ENCODE measurements at places on chromosomes 1 and 21.

DNA sequence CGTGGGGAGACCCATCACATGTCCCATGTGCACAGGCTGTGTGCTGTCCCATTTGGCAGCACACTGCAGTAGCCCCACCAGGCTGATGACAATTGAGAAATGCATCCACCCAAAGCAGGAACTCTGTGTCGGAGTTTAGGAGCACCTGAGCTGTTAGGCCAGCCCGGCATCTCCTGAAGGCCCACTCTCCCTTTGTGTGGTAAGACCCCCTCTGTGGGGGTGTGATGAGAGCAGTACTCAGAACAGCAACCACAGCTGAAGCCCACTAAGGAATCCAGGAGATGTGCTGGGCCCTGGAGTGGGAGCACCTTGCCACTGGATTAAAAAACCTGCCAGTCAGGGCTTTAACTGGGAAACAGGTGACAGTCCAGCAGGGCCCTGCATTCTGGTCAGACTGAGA lies 37.2 kb downstream of the FCRL5 start:
- no peak for DNase-seq

DNA sequence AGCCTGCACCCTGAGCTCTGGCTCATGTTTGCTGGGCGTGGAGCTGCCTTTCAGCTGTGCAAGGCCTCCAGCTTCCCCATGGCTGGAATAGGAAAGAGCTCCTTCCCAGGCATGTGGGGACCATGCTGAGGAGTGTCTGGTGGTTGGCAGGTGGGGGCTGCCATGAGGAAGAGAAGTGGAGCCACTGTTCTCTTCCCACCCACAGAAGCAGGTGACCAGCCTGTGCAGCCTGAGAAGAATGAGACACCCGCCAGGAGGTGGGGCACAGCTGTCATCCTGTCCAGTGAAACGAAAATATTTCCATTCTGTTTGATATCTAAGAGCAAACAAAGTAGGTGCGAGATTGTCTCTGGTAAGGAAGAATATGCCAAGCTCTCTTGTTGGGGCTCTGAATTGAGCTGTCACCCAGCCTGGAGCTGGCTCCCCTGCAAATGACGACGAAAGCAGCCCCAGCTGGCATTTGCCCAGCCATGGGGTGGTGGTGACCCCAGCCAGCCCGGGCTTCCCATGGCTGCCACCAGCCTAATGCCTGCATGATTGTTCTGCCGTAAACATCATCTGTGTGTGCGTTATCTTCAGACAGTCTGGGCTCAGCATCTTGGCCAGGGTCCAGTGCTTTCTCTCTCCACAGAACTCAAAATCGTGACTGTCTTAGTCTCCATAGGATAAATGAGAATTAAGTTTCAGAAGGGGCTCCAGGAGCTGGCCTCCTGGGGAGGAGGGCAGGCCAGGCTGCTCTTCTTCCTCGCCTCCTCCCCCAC lies 429.8 kb upstream of the VAMP3 start:
- no peak for DNase-seq

- no peak for DNase-seq
Measured at GRCh38 chr1:30183006-30183405, 540.4 kb downstream of the MATN1 start.

GRCh38 chr1:82788660-82789059 lies 987.9 kb downstream of the ADGRL2 start:
- DNase-seq: no peak

GRCh38 chr1:178452013-178452412 lies 44.8 kb downstream of the CLEC20A start:
- DNase-seq: no peak
